Activated T-cell treated with anti-CD3 and anti-CD28 coated beads, Interleukin-2, amount 50 U/mL, for 72 hours (primary cell): ENCODE measurements at places on chromosomes 16 and 17. TPM values are rescaled to one million over a fixed set of nuclear protein-coding genes. Genes with fewer than 3 reads are reported as not detected.

The RHBDF1 gene
- 0.53 TPM for total RNA-seq

GRCh38 chr17:78583091-78583490 lies 5.9 kb upstream of the DNAH17 start:
- H3K27me3 ChIP-seq, result no peaks in the 10 kb centered on the region
- H3K27ac ChIP-seq, result no peak overlapping the region
- no peak overlapping the region for H3K4me3 ChIP-seq
- no peaks in the 10 kb centered on the region for H3K36me3 ChIP-seq
- H3K4me1 ChIP-seq, result no peaks in the 10 kb centered on the region

DNA sequence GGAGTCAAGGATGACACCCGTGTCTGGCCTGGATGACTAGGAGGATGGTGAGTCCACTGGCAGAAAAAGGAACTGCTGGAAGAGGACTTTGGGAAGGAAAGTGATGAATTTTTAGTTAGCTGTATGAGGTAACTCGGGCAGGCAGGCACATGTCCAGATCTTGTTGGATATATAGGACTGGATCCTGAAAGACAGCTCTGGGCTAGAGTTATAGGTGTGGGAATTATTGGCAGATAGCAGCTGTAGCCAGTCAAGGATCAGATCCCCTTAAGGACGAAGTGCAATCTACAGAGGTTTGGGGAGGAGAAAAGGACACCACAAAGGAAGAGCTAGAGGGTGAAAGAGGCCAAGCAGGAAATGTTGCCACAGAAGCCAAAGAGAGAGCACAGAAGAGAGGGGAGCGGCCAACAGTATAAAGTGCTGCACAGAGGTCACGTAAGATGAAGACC lies 10.1 kb downstream of the CYB5D1 start:
- DNase-seq, result no peak
- H3K27ac ChIP-seq, result peak overlapping the region; percentile 77
- no peaks in the 10 kb centered on the region for H3K27me3 ChIP-seq
- H3K36me3 ChIP-seq, result peaks cover 9% of the 10 kb centered on the region
- H3K4me3 ChIP-seq, result peak overlapping the region; percentile 44
- H3K4me1 ChIP-seq, result peaks cover 28% of the 10 kb centered on the region

DNA sequence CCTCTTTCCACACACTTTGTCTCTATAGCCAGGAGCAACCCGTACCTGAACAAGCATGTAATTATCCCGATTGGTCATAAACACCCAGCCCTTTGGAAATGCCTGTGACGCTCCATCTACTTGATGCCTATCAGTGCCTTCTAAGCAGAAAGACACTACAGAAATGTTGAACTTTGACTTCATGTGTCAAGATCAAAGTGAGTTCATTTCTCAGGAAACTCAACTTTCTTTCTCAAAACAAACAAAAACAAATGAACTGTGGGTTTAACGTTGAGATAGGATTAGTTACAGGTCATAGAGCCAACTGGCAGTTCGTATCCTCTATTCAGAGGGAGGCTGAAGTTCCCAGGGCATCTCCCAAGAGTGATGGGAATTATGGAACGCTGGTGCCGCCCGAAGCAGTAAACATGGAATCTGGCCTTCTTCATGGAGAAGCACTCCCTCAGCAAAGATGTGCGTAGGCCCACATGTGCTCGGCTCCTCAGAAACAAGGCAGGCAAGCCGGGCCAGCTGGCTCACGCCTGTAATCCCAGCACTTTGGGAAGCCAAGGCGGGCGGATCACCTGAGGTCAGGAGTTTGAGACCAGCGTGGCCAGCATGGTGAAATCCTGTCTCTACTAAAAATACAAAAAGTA lies 9.5 kb downstream of the SLC6A4 start:
- H3K36me3 ChIP-seq, result no peaks in the 10 kb centered on the region
- DNase-seq, result no peak
- peaks cover 37% of the 10 kb centered on the region for H3K27me3 ChIP-seq
- no peak overlapping the region for H3K4me3 ChIP-seq

The MYH11 gene
- total RNA-seq, result not detected

- H3K27me3 ChIP-seq, result no peaks in the 10 kb centered on the region
- H3K4me1 ChIP-seq, result peaks cover 5% of the 10 kb centered on the region
- DNase-seq, result no peak
- H3K36me3 ChIP-seq, result no peaks in the 10 kb centered on the region
- H3K27ac ChIP-seq, result no peak overlapping the region
Measured at GRCh38 chr16:48433850-48434530, 48.8 kb upstream of the SIAH1 start.

GRCh38 chr17:36188891-36189306 lies 7.7 kb downstream of the CCL3L1 start:
- H3K27me3 ChIP-seq, result peaks cover 62% of the 10 kb centered on the region
- H3K4me1 ChIP-seq, result peaks cover 14% of the 10 kb centered on the region
- H3K36me3 ChIP-seq, result no peaks in the 10 kb centered on the region
- no peak for DNase-seq
- peak overlapping the region; percentile 31 for H3K4me3 ChIP-seq

DNA sequence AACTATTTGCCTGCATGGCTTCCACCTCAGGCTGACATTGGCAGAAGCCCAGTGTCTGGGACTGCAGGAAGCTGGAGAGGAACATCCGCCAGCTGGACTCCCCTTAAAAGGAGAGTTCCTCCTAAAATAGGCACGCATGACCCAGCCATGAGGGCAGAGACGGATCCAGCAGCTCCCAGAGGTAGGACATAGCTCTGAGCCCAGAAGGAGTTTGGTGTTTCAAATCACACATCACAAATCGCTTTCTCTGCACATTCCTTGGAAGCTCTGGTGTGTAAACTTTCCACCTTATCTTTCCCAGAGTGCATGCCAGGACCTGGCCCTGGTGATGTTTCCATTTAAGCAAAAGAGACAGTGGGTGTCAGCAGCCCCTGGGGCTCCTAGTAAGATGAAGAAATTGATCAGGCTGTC lies 231.1 kb upstream of the CDH5 start:
- no peak overlapping the region for H3K4me3 ChIP-seq
- no peak overlapping the region for H3K27ac ChIP-seq
- no peaks in the 10 kb centered on the region for H3K4me1 ChIP-seq
- no peaks in the 10 kb centered on the region for H3K27me3 ChIP-seq
- H3K36me3 ChIP-seq, result no peaks in the 10 kb centered on the region

The FOXJ1 gene
- 1.4 TPM for total RNA-seq

The KRT27 gene
- not detected for total RNA-seq

The KRTAP17-1 gene
- not detected for total RNA-seq

The TMEM11 gene
- total RNA-seq, result 21.4 TPM

DNA sequence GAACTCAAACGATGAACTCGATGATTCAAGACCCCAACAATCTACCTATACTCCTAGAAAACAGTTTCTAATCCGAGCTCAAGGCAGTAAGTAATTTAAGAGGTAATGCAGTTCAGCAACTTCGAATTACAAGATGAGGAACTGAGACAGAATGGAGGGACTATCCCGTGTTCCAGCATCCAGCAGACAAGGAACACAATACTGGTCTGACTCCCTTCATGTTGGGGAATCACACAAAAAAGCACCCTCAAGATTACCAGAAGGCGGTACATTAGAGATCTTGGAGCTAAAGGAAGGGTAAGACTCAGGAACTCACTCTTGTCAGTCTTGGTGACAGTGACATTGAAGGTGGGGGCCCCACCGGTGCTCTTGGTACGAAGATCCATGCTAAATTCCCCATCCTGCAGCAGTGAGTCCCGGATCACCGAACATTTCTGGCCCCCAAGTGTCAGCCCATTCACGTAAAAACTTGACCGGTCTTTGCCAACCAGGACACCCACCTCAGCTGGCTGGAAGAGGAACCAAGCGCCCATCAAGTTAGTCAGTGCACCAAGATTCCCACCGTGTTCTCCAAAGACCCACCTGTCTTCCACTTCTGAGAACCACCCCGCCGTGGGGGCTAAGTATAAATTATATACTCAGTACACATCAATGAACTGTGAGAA lies 1.9 kb downstream of the PFN1 start:
- no peaks in the 10 kb centered on the region for H3K27me3 ChIP-seq
- H3K36me3 ChIP-seq, result peaks cover 46% of the 10 kb centered on the region
- no peak for DNase-seq
- peaks cover 68% of the 10 kb centered on the region for H3K4me1 ChIP-seq
- H3K27ac ChIP-seq, result peak overlapping the region; percentile 95

DNA sequence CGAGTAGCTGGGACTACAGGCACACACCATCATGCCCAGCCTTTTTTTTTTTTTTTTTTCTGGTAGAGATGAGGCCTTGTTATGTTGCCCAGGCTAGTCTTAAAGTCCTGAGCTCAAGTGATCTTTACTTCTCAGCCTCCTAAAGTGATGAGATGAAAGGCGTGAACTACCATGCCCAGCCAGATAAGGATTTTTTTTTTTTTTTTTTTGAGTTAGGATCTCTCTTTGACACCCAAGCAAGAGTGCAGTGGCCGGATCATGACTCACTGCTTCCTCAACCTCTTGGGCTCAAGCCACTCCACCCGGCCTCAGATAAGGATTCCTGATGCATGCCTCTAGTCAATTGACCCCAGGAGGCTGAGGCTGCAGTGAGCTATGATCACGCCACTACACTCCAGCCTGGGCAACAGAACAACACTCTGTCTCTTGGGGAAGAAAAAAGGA lies 11.2 kb upstream of the PLEKHG4 start:
- no peaks in the 10 kb centered on the region for H3K36me3 ChIP-seq
- H3K27me3 ChIP-seq, result peaks cover 3% of the 10 kb centered on the region
- H3K4me1 ChIP-seq, result no peaks in the 10 kb centered on the region
- no peak overlapping the region for H3K27ac ChIP-seq
